ENCODE measurements at places on chromosomes 7 and 10.

- DNase-seq, result no peak
These were observed 95.4 kb downstream of the HGF start for GRCh38 chr7:81674431-81674830.

GRCh38 chr10:12509016-12509793 lies 159.9 kb downstream of the CAMK1D start:
- no peak for DNase-seq

DNA sequence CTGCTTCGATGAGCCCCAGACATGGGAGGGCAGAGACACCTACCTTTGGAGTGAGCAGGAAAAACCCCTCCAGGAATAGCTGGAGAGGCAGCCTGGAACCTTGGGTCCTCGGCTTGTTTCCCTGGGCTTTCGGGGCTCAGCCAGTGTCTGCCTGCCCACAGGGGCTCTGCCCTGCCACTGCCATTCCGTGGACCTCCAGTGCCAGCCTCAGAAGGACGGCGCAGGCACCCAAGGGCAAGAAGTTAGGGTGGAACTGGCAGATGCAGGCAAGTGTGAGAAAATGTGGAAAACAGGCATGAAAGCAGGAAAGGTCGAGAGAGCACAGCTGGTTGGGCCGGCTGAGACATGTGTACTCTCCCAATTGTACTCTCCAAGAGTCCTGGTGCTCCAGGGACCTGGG lies 281.5 kb downstream of the GRID1 start:
- no peak for DNase-seq

DNA sequence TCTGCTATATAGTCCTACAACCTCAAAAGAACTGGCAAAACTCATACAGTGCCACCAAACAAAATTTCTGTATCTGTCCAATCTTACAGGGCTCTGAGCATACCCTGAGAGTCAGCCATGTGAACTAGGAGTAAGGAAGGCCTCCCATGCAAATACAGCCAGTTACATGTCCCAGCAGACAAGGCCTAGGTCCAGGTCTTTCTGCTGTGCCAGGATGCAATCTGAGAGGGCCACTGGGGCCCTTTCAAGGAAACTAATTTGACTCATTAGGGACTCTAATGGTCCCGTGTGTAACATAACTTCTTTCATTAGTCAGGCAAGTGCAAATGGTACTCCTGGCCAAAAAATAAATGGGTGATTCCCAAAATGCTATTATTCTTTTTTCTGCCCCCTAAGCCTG lies 17.9 kb upstream of the HIBADH start:
- no peak for DNase-seq

- DNase-seq, result peak; percentile 13
These were observed 100.9 kb downstream of the LHPP start for GRCh38 chr10:124562425-124563060.

GRCh38 chr7:47232751-47233412 lies 349.0 kb downstream of the TNS3 start:
- DNase-seq, result no peak

DNA sequence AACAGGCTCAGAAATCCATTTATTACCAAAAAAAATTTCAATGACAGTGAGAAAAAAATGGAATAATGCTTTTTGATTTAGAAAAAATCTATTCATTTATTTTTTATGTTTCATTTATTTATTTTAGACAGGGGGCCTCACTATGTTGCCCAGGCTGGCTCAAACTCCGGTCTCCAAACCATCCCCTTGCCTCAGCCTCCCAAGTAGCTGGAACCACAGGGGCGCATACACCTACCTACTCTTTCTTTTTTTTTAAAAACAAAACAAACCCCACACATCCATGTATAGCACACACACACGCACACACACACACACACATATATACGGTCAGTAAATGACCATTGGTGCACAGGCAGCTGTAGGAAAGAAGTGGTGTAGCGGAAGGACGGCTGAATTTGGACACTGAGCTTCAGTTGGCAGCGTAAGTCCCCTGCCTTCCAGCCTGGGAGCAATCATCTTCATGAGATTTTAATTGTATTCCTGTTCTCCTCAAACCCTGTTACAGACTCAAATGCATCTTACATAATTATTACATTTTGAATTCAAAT lies 28.8 kb downstream of the ARL4A start:
- no peak for DNase-seq
